ENCODE measurements at places on chromosomes 4 and X.

GRCh38 chrX:49209434-49210251 lies 9.7 kb upstream of the SYP start:
- no peak for DNase-seq

GRCh38 chr4:145315811-145316225 lies 135.4 kb upstream of the OTUD4 start:
- no peak for DNase-seq

GRCh38 chrX:2732076-2732475 lies 19.8 kb upstream of the XG start:
- no peak for DNase-seq

- DNase-seq: no peak
Observed at GRCh38 chr4:98113012-98113411, 30.3 kb downstream of the STPG2 start.

- DNase-seq: no peak
Observed at GRCh38 chr4:145302725-145303124, 122.3 kb upstream of the OTUD4 start.

GRCh38 chrX:7083021-7083420 lies 64.5 kb upstream of the STS start:
- no peak for DNase-seq

- no peak for DNase-seq
Observed at GRCh38 chrX:46967547-46967946, 55.3 kb downstream of the JADE3 start.

DNA sequence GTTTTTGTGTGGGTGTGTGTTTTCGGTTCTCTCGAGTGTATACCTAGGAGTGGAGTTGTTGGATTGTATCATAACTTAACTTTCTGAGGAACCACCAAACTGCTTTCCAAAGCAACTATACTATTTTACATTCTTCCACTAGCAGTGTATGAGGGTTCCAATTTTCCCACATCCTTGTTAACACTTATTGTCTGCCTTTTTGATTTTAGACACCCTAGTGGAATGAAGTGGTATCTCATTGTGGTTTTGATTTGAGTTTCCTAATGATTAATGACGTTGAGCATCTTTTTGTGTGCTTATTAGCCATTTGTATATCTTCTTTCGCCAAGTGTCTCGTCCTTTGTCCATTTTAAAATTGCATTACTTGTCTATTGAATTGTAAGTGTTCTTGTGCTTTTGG lies 118.6 kb downstream of the REPS2 start:
- DNase-seq: no peak

DNA sequence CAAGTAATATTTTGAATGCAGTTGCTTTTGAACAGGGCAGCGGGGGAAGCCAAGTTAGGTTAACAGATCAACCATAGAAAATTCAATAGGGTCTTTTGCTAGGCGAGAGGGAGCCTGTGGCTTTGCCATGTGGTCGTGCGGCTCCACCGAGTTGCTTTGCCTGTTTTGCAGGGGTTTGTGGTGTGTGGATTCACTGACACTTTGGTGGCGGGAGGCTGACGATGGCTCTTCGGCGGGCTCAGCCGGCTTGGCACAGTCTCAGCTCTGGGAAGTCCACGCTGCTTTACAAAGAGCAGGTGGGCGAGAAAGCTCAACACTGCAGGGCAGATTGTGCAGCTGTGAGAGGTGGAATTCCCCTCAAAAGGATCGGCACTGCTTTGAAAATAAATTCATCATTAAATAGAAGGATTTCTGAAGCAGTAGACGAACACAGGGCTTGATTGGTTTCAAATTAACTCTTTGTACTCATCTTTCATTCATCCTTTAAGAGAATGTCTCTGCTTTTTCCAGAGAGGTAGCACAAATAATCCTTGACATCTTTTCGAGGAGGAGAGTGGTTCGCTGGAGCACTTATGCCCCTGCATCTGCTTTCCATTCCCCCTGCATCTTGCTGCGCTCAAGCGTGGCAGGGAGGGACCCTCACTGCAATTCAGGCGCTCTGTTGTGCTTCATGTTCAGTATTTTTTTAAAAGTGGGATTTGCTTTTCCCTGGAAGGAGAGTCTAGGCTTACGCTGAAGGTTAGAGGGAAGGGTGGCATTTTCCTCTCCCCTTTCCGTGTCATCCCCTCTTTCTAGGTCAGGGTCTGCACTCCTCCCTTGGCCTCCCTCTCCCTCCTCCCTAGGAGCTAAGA lies 201.8 kb upstream of the LEF1 start:
- DNase-seq: no peak

GRCh38 chr4:71537551-71538065 lies 198.8 kb downstream of the SLC4A4 start:
- DNase-seq: no peak

GRCh38 chr4:171639540-171639939 lies 173.7 kb upstream of the GALNTL6 start:
- no peak for DNase-seq

DNA sequence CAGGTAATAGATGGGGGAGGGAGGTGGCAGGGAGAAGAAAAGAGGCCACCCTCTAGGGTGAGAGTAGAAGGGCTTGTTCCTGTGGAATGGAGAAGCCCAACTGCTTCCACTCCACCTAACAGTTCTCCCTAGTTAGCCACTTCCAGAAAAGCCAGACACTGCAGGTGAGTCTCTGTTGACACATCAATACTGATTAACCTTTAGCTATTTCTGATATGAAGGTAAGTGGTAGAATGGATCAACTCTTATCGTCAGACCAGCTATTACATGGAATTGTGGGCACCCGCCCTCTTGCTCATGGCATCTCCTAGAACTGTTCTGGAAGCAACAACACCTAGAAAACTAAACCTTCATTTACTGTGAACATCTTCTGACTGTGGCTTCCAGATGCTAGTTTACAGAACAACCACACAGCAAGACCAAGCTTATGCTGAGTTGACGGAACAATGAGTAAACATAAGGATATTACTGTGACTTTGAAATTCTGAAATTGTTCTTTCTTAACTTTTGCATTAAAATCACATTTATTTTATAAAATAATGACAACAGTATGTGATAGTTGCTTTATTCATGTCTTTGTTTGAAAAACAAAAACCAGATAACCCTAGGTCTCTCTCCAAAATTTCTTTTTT lies 44.7 kb downstream of the ANXA3 start:
- no peak for DNase-seq

- DNase-seq: no peak
Observed at GRCh38 chrX:45447995-45448394, 247.3 kb upstream of the DIPK2B start.

All from thoracic aorta (tissue), 2 donors.